GOT3 (cell line): ENCODE measurements at places on chromosomes 7 and 10.

GRCh38 chr7:11831156-11831735 is 752 bp downstream of the THSD7A start:
- no peak for DNase-seq

GRCh38 chr10:78420946-78421735 is 387.5 kb downstream of the RPS24 start:
- DNase-seq, result no peak

GRCh38 chr7:141359740-141360415 is 191.3 kb upstream of the AGK start:
- DNase-seq, result no peak

- DNase-seq, result no peak
These were observed 108.2 kb upstream of the PLXDC2 start for GRCh38 chr10:19708031-19708430.

GRCh38 chr7:142436601-142437000 is 178.7 kb upstream of the PRSS58 start:
- no peak for DNase-seq

- DNase-seq, result no peak
These were observed 235.1 kb downstream of the SEMA3E start for GRCh38 chr7:83413831-83414230.

GRCh38 chr7:150978126-150978789 is at the start of gene KCNH2:
Gene KCNH2 (minus strand): TSS chr7:150978321. CDS start chr7:150977913, 408 bp downstream.
- DNase-seq, result no peak

- no peak for DNase-seq
These were observed 19.9 kb downstream of the STMP1 start for GRCh38 chr7:135682191-135682590.

DNA sequence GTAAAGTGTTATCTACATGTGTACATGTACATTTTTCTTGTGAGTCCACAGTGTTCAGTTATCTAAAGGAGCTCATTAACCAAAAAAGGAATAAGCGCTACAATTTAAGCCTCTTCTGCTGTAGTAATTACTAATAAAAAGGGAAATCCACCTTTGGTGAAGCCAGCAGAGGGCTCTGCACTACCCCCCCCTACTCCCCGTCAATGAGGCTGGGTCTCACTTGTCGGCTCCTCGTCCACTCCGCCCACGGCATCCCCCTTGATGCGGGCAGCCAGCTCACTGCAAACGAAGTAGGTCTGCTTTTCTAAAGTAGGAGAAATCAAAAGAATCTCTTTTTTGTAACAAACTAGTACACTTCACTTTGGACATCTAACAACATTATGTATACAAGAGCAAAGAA is 4.7 kb upstream of the WASHC2A start:
- no peak for DNase-seq

DNA sequence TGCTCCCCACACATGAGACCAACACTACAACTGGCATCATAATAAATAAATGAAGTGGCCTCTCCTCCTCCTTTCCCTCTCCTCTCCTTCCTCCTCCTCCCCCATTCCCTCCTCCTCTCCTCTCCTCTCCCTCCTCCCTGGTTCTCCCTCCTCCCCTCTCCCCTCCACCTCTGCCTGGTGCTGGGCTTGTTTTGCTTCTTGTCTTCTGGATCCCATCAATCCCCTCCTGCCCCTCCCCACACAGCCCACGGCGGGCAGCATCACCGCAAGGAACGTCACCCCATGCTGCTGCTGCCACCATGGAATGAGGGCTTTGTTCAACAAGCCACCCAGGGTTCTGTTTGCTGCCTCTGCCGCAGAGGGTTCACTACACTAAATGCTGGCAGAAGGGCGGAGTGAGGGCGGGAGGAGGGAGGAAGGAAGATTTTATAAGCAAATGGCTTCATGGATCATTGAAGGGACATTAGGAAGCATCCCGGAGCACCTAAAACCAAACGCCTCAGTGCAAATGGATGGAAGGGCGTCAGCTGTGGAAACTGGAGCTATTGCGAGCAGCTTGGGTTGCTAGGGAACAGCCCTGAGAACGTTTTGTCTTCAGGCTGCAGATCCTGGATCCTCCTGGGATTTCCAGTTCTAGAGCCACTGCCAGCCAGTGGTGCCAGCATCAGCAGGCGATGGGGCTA is 379.7 kb upstream of the ZMIZ1 start:
- DNase-seq, result no peak

- no peak for DNase-seq
These were observed 10.6 kb downstream of the AUTS2 start for GRCh38 chr7:69608878-69609277.

DNA sequence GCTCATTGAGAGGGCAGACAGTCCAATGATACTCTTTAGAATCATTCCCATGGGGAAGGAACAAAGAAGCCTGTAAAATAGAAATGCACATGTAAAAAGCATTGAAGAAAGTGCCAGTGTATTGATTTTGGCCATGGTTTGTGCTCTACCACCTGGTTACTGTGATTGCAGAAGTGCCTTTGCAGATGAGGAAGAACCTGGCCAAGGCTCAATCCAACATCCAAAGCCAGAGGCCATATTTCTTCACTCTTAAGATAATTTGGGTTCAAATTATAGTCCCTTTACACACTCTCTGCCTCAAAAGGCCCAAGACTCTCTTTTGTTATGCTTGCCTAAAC is 122.1 kb downstream of the EGFR start:
- DNase-seq, result no peak

DNA sequence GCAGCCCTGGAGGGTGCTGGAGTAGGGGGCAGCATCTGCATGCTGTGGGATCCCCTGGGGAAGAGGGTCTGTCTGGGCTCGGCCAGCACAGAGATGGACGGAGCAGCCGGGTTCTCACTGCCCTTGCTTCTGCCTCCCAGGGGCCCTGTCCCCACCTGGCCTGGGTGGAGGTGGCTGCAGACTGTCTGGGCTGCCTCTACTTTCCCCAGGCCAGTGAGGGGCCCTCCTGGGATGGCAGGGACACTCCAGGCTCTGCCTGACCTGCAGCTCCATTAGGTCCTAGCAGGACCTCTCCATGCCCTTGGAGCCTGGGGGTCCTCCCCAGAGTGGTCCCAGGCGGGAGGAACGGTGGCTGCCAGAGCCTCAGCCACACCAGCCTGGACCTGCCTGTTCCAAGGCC is 63.7 kb downstream of the PWWP2B start:
- DNase-seq, result no peak

DNA sequence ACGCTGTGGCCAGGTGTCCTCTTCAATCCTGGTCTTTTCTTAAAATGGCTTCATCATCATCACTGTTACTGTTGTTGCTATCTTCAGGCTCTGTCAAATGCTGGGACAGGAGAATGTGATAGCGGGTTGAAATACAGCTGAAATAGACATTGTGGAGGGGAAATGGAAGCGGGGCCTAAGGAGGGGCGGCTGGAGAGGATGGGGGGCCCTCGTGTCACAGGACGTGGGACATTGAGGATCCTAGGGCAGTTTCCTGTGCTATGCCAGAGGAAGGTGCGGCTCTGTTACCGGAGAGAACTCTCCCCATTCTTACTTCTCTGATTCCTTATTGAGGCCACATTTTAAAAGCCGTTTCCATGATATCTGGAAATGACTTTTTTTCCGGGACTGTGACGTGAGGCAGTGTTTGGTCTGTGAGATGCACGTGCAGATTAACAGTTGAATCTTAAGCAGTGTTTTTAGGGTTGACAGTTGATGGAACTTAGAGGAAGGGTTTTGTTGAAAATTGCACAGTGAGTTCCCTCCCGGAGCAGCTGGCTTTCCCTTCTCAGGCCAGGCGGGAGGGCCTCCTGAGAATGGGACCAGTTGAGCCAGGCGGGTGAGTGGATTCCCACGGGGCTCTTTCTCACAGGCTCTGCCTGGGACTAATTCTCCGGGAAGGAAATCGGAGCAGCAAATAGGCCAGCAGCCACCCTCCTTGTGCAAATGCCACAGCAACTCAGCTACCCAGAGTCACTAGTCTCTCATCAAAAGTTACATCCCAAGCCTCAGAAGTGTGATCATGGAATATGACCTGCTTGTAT is 125.2 kb downstream of the TACC2 start:
- DNase-seq, result no peak

GRCh38 chr7:87339373-87339897 is 6.0 kb upstream of the CROT start:
- no peak for DNase-seq

DNA sequence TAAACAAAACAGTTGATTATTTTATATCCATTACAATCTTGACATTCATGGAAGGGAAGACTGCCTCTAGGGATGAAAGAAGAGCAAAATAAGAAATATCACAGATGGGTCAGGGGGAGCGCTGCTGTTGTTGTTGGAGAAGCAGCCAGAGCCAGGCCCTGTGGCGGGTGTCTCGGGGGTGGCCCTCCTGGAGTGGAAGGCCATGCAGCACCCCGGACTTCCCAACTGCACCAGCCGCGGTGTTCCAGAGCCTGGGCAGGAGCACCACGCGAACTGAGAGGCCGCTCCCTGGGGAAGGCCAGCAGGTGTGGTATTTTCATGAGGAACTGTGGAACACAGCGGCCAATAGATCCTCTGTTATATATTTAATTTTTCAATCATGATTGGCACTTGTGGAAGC is 72.4 kb upstream of the VSTM2A start:
- DNase-seq, result no peak

GRCh38 chr10:43576062-43576461 is 1.6 kb upstream of the ZNF239 start:
- no peak for DNase-seq

DNA sequence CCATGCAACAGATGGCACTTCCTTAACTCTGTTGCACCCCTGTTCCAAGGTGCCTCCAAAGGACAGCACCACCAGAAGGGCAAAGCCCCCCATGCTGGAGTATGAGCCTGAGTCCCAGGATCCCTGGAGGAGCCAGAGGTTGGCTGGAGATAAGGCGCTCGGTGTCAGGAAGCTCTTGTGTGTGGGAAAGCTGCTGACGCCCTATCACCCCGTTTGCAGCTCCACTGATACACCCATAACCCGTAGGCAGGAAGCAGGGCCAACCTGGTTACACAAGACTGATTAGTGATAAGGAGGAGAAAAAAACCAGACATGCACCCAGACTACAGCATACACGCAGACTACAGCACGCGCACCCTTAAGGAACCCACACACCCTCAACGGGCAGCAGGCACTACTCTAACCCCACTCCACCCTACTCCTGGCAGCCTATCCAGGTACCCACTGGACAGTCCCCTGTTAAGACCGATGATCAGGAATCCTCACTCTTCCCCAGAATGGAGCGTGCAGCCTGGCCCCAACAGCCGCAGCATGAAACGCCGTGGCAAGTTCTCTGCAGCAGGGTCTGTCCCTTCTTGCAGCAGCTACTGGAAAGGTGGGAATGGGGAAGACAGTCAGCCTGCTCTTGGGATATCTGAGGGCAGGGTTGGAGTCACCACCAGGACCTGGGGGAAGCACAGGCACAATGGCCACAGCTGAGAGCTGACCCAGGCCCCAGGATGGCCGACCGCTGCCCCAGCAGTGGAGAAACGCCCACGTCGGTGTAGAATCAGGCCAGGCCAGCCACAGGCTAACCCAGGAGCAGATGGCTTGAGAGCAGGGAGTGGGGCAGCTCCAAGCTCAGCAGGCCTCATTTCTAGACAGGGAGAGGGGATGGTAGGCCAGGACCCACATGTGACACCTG is 38.3 kb upstream of the TUBB8 start:
- no peak for DNase-seq

DNA sequence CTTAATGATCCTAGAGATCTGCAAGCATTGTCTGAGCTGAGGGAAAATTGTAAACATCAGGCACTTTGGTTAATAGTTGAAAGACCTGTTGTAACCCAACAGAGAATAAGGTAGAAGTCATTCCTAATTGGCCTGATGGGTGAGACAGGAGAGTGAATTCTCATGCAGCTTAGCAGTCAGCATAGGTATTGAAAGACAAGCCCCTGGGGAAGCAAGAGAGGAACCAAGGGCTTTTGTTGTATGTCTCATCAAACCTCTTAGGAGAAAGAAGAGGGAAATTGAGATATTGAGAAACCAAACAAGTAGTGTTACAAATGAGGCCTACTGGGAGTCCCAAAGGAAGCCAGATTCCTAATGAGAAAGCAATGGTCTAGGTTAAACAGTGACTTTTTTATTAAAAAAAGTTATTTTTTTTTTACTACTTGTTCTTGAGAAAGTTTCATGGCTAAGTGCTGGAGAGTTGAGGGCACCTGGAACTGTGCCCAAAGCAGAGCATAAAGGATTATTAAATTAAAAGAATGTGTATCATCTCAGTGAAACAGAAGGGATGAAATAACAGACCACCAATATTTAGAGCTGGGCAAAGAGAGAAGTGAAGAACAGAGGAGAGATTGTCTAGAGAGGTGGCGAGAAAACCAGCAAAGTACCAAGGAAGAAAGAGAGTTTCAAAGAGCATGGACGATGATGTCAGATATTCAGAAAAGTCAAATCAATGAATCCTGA is 168.9 kb downstream of the CDK14 start:
- DNase-seq, result no peak

DNA sequence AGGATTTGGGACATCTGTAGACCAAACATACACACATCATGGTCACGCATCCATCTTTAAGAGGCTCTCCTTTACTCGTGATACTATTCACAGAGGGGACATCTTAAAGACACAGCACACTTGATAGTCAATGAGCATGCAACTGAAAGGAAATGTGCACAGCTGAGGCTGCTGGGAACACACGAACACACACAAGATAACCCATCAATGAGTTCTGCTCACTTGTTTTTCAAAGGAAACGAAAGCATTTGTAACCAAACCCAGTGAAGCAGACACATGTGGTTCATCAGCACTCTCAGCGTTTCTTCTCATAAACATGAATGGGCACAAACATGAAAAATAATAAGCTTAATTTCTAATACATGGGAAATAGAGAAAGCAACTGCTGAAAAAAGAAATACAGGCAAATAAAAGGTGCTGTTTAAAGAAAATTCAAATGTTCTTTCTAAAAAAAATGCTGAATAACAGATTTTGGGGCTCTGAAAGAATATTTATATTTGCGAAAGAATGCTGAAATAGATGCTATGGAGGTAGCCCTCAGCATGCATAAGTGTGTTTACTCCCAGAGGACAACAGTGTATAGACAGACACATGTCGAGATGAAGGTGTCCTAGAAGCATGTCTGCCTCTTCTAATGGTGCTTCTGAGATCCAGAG is 59.7 kb upstream of the LAMB4 start:
- DNase-seq, result no peak

GRCh38 chr10:63262430-63263073 is 129.4 kb downstream of the NRBF2 start:
- DNase-seq, result no peak

DNA sequence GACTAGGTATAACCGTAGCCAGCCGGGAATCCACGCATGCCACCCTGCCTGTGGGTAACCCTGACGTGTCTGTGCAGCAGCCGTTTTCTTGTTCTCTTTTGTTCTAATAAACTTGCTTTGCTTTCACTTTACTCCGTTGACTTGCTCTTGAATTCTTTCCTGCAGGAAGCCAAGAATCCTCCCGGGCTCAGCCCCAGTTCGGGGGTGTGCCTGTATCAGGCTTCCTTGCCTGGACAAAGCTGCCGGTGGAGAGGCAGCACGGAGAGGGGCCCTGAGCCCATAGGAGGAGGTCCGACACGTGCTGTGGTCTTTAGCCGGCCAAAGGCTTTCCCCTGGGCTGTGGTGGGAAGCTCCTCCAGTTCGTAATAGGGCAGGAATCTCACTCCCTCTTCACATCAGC is 256.5 kb upstream of the PPP2R2D start:
- no peak for DNase-seq

GRCh38 chr10:9682802-9683201 is 1334.9 kb upstream of the CELF2 start:
- DNase-seq, result no peak
